ENCODE measurements at places on chromosomes 7 and 10.

DNA sequence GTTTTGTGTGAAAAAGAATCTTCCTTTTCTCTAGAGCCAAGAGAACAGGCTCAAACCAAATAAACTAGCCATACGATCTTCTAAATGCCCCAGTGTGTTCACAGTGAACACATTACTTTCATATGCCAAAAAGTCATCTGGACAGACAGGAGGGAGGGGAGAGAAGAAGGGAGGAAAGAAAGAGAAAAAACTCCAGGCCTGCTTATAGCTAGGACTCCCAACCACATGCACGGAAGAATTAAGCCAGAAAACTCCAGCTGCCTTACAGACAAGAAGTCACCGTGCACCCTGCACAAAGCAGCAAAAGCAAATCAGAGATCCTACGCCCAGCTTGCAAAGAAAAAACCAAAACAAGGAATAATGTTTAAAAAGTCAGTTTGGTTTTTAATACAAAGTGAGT is 34.3 kb downstream of the SNX8 start:
- H3K27me3 ChIP-seq = no peaks in the 10 kb centered on the region
- no peak overlapping the region for H3K4me3 ChIP-seq
- no peak for DNase-seq
- no peaks in the 10 kb centered on the region for H3K36me3 ChIP-seq
- peak overlapping the region; percentile 24 for H3K27ac ChIP-seq

- H3K4me3 ChIP-seq = no peak overlapping the region
- H3K27me3 ChIP-seq = no peaks in the 10 kb centered on the region
- H3K4me1 ChIP-seq = no peaks in the 10 kb centered on the region
- H3K36me3 ChIP-seq = no peaks in the 10 kb centered on the region
Observed at GRCh38 chr10:52573347-52573746, 199.2 kb downstream of the MBL2 start.

GRCh38 chr7:121005996-121006584 is 17.6 kb downstream of the CPED1 start:
- no peak overlapping the region for H3K27ac ChIP-seq
- H3K4me3 ChIP-seq = no peak overlapping the region
- H3K27me3 ChIP-seq = no peaks in the 10 kb centered on the region
- peaks cover 8% of the 10 kb centered on the region for H3K4me1 ChIP-seq
- no peaks in the 10 kb centered on the region for H3K36me3 ChIP-seq

DNA sequence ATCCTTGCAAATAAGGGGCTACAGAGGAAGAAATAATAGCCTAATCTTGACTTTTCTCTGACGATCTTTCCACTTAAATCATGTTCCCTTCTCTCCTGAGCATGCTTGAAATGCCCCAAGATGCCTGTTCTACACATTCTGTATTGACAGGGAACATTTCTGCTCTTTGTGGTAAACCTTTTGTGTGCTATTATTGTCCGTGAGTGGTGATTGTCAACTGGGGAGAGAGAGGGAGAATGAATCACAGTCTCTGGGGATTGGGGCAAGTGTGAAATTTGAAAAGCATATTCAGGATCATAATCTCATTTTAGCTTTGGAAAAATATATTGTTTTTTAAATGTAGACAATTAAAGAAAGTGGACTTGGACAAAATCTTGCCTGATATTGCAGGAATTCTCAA is 20.6 kb downstream of the UBTD1 start:
- no peaks in the 10 kb centered on the region for H3K36me3 ChIP-seq
- peaks cover 61% of the 10 kb centered on the region for H3K4me1 ChIP-seq
- DNase-seq = no peak
- no peaks in the 10 kb centered on the region for H3K27me3 ChIP-seq
- no peak overlapping the region for H3K4me3 ChIP-seq

DNA sequence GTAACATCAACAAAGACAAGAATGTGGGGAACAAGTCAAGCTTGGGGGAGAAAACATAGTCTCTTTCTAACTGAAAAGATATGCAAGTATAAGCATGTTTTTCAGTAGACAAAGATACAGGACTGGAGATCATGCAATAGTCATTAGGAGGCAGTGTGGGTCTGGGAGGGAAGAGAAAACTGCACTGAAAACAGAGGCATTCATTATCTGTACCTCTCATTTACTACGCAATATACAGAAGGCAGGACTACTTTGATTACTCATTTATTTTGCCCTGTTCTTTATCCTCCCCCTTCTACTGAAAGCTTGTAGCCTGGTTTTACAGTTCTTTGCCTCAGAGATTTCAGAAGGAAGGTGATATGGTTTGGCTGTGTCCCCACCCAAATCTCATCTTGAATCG is 341.2 kb downstream of the CRPPA start:
- no peak overlapping the region for H3K4me3 ChIP-seq
- H3K36me3 ChIP-seq = no peaks in the 10 kb centered on the region
- no peak overlapping the region for H3K27ac ChIP-seq
- peaks cover 14% of the 10 kb centered on the region for H3K4me1 ChIP-seq
- DNase-seq = no peak

- DNase-seq = no peak
- no peaks in the 10 kb centered on the region for H3K27me3 ChIP-seq
Observed at GRCh38 chr7:33906697-33907096, 1.4 kb downstream of the BMPER start.

GRCh38 chr7:67364441-67365017 is 367.9 kb downstream of the TYW1 start:
- H3K27me3 ChIP-seq = no peaks in the 10 kb centered on the region
- H3K27ac ChIP-seq = no peak overlapping the region
- no peaks in the 10 kb centered on the region for H3K36me3 ChIP-seq
- no peak overlapping the region for H3K4me3 ChIP-seq
- peaks cover 7% of the 10 kb centered on the region for H3K4me1 ChIP-seq

DNA sequence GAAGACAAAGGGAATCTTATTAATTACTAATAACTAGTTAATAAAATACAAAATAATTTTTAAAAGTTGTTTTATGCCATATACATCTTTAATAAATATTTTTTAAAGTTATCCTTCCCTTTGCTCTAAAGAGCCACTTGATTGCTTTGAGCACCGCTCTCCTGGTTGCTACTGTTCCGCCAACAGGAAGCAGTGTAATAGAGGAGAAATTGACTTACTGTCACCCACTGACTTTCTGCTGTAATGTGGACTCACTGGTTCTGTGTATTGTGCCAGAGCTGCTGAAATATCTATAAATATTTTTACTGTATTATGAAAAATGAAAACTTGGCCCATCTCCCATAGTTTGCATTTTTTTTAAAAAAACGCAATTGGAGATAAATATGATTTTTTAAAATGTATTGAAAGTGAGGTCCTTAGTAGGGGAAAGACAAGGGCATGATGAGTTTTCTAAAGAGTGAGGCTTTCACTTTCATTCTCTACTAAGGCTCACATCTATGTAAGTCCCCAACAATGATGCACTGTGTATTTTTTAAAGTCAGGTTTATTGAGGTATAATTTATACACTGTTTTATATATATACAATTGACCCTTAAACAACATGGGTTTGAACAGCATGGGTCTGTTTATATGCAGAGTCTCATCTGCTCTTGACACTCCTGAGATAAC is 100.5 kb downstream of the NPY start:
- no peaks in the 10 kb centered on the region for H3K4me1 ChIP-seq
- H3K4me3 ChIP-seq = no peak overlapping the region
- no peaks in the 10 kb centered on the region for H3K27me3 ChIP-seq

DNA sequence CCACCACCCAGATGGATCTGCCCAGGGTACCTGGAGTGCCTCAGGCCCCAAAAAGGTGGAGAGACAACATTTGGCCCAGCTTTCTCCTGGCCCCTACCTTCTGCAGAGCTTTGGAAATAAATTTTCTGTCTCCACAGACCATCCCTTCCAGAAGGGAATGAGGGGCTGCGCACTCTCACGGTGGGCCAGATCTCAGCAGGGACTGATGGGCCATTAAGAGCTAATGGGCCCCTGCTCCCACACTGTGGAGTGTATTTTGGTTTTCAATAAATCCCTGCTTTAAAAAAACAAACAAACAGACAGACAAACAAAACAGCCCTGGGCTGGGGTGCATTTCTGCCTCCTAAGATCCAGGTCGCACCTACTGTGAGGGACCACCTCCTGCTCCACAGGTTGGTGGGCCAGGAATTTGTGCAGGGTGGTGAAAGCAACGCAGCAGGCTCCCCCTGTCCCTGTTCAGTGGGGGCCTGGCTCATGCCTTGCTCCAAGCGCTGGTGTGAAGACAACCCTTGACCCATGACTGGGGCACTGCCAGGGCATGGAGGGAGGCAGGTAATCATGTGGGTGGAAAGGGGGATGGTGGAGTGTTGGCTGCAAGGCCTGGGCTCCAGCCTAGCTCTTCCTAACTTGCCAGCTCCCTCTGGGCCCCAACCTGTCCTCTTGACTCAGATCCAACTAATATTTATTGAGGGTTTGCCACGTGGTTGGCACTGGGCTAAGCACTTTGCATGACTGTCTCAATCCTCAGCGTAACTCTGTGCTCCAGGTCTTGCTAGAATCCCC is 88.5 kb downstream of the COL13A1 start:
- H3K36me3 ChIP-seq = no peaks in the 10 kb centered on the region
- H3K27ac ChIP-seq = no peak overlapping the region

- no peaks in the 10 kb centered on the region for H3K4me1 ChIP-seq
- H3K4me3 ChIP-seq = no peak overlapping the region
- no peaks in the 10 kb centered on the region for H3K36me3 ChIP-seq
- no peak overlapping the region for H3K27ac ChIP-seq
- no peak for DNase-seq
- H3K27me3 ChIP-seq = no peaks in the 10 kb centered on the region
Observed at GRCh38 chr10:62728479-62728878, 76.0 kb upstream of the ADO start.

DNA sequence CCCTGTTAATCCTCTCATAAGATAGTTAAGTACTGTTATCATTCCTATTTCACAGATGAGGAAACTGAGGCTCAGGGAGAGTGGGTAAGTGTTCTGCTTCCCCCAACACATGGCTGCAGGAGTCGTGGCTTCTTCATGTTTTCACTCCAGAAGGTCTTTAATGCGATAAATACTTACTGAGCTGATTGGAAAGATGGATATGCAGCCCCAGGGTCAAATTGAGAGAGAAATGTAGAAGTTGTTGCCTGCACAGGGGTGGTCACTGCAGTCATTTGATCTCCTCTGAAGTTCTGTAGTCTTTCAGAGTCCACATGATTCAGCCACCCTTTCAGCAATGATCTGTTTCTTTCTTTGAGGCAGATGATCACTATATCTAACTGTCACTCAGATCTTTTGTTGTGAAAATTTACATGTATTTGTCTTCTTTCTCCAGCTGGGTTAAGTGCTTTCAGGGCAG is 29.3 kb downstream of the CRCP start:
- DNase-seq = no peak
- peaks cover 16% of the 10 kb centered on the region for H3K36me3 ChIP-seq
- peak overlapping the region; percentile 87 for H3K27ac ChIP-seq
- H3K4me3 ChIP-seq = no peak overlapping the region

GRCh38 chr7:149866139-149866778 is 7.5 kb upstream of the ATP6V0E2 start:
- H3K27ac ChIP-seq = no peak overlapping the region
- H3K27me3 ChIP-seq = no peaks in the 10 kb centered on the region
- H3K36me3 ChIP-seq = no peaks in the 10 kb centered on the region
- no peaks in the 10 kb centered on the region for H3K4me1 ChIP-seq

DNA sequence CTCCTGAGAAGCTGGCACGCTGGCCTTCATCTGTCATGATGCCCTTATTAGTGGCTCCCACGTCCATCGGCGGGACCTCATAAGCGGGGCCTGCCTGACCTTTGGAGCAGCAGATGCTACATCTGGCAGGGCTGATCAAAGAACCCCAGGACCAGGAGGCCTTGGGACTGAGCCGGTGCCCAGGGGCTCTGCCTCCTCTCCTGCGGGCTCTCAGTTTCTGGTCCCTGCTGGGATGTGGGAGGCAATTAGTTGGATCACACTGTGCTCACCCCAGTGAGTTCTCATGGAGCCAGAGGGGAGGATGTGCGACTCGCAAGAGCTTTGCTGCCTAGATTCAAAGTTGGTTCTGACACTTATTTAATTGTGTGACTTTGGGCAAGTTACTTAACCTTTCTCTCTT is 28.7 kb upstream of the SFRP5 start:
- DNase-seq = no peak
- no peaks in the 10 kb centered on the region for H3K36me3 ChIP-seq
- H3K4me3 ChIP-seq = no peak overlapping the region
- H3K27ac ChIP-seq = no peak overlapping the region
- H3K27me3 ChIP-seq = no peaks in the 10 kb centered on the region

GRCh38 chr10:70295321-70295720 is 11.5 kb upstream of the NPFFR1 start:
- DNase-seq = no peak
- peak overlapping the region; percentile 63 for H3K27ac ChIP-seq
- H3K4me3 ChIP-seq = no peak overlapping the region
- H3K36me3 ChIP-seq = no peaks in the 10 kb centered on the region
- no peaks in the 10 kb centered on the region for H3K27me3 ChIP-seq

- H3K27me3 ChIP-seq = no peaks in the 10 kb centered on the region
- H3K36me3 ChIP-seq = no peaks in the 10 kb centered on the region
- DNase-seq = no peak
- H3K4me3 ChIP-seq = no peak overlapping the region
Observed at GRCh38 chr7:6478186-6478585, 30.4 kb upstream of the DAGLB start.

GRCh38 chr10:125084614-125085257 is 75.6 kb downstream of the CTBP2 start:
- no peaks in the 10 kb centered on the region for H3K27me3 ChIP-seq
- peak overlapping the region; percentile 52 for H3K27ac ChIP-seq
- DNase-seq = no peak
- no peaks in the 10 kb centered on the region for H3K36me3 ChIP-seq
- no peak overlapping the region for H3K4me3 ChIP-seq
- H3K4me1 ChIP-seq = peaks cover 56% of the 10 kb centered on the region

DNA sequence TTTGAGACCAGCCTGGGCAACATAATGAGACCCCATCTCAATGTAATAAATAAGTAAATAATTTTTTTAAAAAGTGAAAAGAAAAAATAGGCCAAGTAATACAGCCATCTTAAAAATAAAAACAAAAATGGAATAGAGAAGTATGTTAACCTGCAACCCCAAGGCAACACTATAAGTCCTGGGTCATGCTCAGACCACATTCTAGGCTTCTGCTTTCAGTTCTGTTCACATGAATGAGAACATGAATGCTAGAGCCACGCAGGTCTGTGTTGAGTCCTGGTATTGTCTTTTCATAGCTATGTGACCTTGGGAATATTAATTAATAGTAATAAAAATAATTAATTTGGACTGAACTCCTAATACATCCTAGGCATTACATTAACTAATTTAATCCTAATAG is 284.0 kb downstream of the AUTS2 start:
- no peaks in the 10 kb centered on the region for H3K27me3 ChIP-seq
- H3K4me1 ChIP-seq = no peaks in the 10 kb centered on the region
- H3K36me3 ChIP-seq = no peaks in the 10 kb centered on the region

GRCh38 chr7:114629762-114630161 is 215.1 kb downstream of the FOXP2 start:
- peaks cover 5% of the 10 kb centered on the region for H3K36me3 ChIP-seq
- H3K4me1 ChIP-seq = no peaks in the 10 kb centered on the region
- DNase-seq = no peak
